ENCODE measurements at places on chromosomes 12 and 14.

DNA sequence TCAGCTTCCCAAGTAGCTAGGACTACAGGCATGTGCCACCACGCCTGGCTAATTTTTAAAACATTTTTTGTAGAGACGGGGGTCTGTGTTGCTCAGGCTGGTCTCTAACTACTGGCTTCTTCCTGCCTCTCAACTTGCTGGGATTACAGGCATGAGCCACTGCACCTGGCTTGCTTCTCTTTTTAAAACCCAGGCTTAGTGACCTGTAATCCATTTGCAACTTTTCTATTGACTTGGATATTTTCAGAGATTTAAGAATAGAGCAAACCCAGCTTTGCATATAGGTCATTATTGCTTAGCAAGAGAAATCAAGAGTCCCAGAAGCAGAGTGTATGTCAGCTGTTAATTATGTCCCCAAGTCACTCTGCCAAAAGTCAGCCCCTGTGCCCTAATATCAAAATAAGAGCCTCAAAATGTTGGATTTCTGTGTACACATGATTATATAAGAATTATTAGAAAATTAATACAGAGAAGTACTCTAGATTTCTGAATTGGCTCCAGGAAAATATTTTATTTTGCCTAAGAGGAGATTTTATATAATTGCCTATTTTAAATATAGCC is 24.9 kb downstream of the TCP11L2 start:
- DNase-seq: no peak

- peak; percentile 26 for DNase-seq
These were observed 292.4 kb downstream of the SYT1 start for GRCh38 chr12:79156846-79157463.

- no peak for DNase-seq
These were observed 393.3 kb upstream of the PRICKLE1 start for GRCh38 chr12:42982828-42983227.

- no peak for DNase-seq
These were observed 24.2 kb downstream of the GOLGA3 start for GRCh38 chr12:132804426-132804861.

- DNase-seq: no peak
These were observed 1.2 kb upstream of the CLEC2B start for GRCh38 chr12:9870286-9870866.

All from GM12865 (cell line).